ENCODE measurements at places on chromosomes 3 and 15.

DNA sequence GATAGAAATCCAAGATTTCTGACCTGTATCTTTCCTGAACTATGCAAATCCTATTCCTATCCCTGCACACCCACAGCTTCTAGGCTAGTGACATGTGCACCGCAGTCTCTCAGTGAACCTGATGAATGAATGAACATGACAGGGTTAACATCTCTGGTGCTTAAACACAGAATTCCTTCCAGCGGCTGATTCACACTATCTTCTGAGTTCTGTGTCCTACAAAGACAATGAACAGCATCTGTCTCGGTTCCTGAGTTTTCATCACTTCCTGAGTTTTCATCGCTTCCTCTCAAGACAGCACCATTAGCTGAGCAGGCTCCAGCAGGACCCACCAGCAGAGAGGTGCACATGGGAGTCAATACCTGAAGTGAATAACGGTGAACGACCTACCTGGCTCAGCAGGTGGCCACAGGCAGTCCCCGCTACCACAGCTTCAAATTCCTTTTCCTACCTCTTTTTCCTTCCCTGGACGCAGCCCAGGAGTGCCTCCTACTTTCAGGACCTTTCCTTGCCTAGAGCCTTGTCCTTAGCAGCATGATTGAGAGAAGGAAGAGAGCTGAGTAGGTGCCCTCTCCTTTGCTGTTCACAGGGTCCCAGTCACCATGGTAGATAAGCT lies 113.5 kb downstream of the IGF2BP2 start:
- no peak for DNase-seq

DNA sequence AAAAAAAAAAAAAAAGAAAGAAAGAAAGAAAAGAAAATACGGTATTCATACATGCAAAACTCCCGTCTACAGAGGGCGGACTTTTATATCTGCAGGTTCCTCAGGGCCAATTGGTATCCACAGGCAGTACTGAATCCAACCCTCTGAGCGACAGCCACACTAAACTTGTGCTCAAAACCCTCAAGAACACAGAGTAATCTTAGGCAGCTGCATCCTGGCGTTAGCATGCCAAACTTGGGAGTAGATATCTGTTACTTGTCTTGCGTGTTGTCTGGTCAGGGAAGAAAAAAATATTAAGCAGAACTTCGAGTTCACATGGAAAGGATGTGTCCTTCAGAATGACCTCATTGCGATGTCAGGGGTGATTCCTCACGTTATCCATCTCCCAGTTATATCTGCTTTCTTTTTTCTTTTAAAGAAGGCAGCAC lies 12.8 kb downstream of the SNAP23 start:
- no peak for DNase-seq

GRCh38 chr3:31106912-31107311 lies 212.5 kb upstream of the GADL1 start:
- no peak for DNase-seq

- no peak for DNase-seq
These were observed 4.6 kb downstream of the TTC21A start for GRCh38 chr3:39112113-39112512.

DNA sequence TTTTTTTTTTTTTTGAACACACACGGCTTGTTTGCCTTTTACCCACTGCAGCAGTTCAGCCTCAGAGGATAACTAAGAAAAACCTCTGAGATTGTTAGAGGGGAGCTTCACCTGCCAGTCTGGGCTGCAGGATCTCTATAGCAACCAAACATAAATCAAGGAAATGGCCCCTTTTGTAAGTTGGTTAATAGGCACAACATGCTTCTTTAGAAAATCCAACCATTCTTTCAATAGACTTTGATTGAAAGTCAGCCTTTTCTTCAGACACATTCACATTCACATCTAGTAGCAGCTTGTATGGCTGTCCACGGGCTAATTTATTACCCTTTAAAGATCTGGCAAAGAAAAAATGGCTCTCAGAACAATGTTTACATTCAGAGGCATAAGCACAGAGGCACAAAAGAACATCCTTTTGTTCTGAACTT lies 136.6 kb upstream of the RARB start:
- DNase-seq = no peak

- no peak for DNase-seq
These were observed 27.4 kb downstream of the SMAD6 start for GRCh38 chr15:66729331-66729951.

- no peak for DNase-seq
These were observed 217.3 kb upstream of the GOLIM4 start for GRCh38 chr3:168312984-168313383.

All from activated CD4-positive, alpha-beta T cell treated with anti-CD3 and anti-CD28 coated beads, Interleukin-2, amount 50 U/mL, for 1 hour (primary cell).